Endothelial cell (in vitro differentiated cells): ENCODE measurements at places on chromosomes 3 and 15.

- DNase-seq, result no peak
These were observed 44.4 kb downstream of the MECOM start for GRCh38 chr3:169618894-169619792.

GRCh38 chr15:60079210-60079609, 75.1 kb downstream of the FOXB1 start:
- DNase-seq, result peak; percentile 11

DNA sequence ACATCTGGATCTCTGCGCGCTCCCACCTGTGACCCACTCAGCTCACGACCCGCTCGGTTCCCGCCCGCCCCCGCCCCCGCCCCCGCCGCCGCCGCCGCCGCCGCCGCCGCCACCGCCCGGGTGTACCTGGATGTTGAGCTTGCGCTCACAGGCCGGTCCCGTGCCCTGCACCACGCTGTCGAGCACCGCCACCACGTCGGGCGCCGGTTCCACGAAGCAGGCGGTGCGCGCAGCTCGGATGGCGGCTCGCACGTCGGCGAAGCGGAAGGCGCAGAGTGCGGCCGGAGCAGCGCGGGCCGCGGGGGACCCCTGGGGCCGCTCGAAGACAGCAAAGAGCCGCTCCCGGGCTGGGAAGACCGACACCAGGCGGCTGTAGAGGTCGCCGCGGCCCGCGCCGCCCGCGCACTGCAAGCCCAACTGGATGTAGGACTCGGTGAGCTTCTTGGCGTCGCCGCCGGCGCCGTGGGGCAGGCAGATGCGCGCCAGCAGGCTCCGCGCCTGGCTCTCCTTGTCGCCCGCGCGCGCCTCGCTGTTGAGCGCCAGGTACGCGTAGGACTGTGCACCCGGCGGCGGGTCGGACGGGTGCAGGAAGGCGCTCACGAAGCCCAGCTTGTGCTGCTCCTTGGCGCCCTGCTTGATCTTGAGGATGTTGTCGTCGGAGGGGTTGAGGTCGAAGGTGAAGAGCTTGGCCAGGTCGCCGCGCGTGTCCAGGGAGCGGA, 1.1 kb downstream of the PLXND1 start:
- no peak for DNase-seq

DNA sequence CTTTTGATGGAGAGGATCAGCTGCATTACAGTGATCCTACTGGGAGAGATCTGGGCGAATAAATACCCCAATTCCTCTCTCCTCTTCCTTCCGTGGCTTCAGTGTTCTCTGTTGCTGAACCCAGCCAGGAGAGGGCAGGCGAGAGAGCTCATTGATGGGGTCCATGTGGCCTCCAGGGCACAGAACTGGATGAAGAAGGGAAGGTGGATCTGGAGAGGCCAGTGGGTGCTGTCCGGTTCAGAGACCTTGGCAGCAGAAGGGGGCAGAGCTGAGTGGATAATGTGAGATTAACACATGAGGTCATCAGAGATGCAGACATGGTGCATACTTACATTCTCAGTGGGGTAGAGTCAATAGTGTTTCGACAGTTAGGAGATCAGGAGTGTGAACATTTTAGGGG, 193.6 kb downstream of the CLSTN2 start:
- DNase-seq, result peak; percentile 63

DNA sequence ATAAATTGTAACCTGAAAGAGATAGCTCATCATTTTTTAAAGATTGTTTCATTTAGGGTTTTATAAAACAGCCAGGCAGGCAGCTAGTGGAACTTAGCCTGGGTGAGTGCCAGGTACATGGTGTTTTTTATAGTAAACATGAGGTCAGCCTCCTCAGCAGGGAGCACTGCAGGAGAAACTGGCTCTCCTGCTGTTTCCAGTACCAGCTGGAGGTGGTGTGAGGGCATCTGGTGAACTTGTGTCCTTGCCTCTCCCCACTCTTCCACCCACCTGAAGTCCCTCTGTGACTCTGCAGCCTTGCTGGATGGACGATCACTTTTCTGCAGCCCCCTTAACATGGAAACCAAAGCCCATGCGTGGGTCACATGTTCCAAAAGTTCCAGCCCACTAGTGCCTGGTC, 128.4 kb downstream of the FAM174B start:
- no peak for DNase-seq

DNA sequence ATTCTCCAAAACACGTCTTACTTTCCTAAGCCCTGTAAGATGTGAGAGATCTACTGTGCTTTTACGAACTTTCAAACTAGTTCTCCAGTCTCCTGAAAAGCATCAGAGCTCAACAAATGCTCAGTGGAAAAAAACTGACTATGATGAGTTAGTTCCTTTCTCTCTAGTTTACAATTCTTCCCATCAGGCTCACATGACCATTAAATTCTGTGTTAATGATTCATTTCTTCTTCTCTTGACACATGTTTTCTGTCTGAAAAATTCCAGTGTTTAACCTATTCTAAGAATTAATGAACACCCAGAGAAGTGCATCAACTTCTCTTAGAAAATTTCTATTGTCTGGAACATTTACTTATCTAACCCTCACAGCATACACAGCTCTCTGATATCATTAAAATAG, 844.3 kb downstream of the SI start:
- DNase-seq, result no peak

DNA sequence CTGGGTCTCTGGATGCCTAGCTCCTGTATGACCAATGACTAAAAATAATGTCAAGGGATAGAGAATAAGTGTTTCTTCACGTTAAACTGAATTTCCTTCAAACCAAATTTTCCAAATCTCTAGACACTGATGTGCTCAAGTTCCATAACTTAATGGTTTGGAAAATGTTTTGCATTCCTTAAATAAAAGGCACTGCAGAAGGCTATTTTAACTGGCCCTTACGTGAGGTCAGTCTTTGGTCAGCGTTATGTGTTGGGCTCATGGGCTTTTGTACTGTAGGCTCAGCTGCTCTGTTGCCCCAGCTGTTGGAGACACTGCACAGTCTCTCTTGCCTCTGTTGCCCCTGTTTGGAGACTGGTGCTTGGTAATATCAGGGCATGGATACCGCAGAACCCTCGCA, 188.5 kb downstream of the TPRG1 start:
- no peak for DNase-seq
